ENCODE measurements at places on chromosomes 3 and 15.
A peak's percentile ranks its signal among the peaks of the same experiment; 100 is the strongest.

DNA sequence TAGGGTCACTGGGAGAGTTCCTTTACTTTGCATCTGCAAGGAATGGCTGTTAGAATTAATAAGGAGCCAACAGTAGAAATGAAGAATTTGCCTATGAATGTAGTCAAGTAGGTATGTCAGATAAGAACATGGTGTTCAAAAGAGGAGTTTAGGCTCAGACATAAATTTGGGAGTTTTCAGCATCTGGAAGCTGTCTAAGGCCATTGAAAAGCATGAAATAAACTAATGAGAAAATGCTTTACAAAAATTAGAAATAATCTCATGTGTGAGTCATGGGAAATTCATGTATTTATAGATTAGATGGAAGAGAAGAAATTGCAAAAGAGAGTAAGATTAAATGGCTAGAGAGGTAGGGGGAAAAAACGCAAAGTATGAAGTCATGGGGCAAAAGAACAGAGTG lies 201.9 kb downstream of the DIPK2A start:
- DNase-seq, result no peak

GRCh38 chr15:86044981-86045380 lies 34.7 kb upstream of the AGBL1 start:
- no peak for DNase-seq

GRCh38 chr3:16842272-16843270 lies 42.2 kb upstream of the PLCL2 start:
- no peak for DNase-seq

- peak; percentile 28 for DNase-seq
Observed at GRCh38 chr3:24185738-24186384, 240.8 kb downstream of the NR1D2 start.

DNA sequence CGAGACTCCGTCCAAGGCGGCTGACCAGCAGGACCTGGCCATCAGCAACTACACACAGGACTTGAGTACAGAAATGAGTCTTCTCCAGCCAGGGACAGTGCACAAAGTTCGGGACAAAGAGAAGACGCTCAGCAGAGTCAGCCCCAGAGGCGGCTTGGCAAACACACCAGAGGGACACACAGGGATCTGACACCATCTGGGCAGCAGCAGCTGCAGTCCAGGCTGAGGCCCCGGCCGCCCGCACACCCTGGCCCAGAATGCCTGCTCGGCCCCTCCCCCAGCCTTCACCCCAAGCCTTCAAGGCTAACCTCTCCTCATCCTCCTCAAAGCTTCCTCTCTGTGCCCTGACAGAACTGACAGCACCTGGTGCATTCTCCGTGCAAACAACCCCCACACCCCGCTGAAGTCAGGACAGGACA lies 61.1 kb downstream of the XXYLT1 start:
- DNase-seq, result no peak

- no peak for DNase-seq
Observed at GRCh38 chr15:41556677-41557076, 2.3 kb upstream of the TYRO3 start.

DNA sequence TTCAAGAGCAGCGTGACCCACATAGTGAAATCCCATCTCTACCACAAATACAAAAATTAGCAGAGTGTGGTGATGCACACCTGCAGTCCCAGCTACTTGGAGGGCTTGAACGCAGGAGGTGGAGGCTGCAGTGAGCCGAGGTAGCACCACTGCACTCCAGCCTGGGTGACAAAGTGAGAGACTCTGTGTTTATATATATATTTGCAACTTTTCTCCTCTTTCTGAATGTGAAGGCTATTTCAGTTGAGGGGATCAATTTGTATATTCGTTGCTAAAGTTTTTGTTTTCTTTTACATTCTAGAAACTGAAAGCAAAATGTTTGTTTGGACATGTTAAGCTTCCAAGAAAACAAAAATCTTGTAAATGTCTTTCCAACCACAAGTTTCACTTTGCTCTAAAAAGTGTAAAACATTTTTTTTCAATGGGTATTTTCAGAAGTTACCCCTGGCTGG lies 29.8 kb upstream of the FAM98B start:
- DNase-seq, result no peak

DNA sequence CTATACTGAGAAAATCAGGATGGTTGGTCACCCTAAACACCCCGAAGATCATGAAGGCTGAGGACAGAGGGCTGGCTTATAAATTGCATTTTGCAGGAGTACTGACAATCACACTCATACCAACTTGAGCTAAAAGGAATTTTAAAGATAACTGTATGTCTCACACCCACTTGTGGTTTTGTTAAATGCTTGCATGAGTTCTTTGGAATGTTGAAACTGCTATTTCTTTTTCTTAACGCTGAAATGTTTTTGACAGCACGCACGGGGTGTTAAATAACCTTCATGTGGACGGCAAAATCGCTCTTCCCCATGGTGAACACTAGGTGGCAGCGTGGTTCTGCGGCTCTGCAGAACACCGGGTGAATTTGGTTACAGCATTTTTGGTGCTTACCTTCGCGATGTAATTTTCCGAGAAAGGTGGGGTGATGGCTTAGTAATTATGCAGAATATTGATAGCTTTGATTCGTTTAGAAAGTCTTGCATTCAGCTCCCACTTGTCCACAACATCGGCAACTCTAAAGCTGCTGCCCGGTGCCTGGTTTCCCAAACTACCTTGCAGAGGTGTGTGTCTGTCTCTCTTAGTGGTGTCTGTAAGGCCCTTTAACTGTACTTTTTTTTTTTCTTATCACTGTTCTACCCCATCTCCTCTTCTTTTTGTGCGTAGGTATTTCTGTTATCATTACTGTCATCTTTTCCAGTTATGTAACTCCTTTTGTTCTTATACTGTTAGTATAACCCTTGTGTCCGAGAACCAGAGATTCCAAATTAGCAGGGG lies 51.7 kb downstream of the ARNT2 start:
- peak; percentile 47 for DNase-seq

GRCh38 chr15:44910981-44911625 lies 45.4 kb upstream of the TERB2 start:
- no peak for DNase-seq

- DNase-seq, result no peak
Observed at GRCh38 chr3:149339931-149340309, 6.5 kb upstream of the TM4SF18 start.

DNA sequence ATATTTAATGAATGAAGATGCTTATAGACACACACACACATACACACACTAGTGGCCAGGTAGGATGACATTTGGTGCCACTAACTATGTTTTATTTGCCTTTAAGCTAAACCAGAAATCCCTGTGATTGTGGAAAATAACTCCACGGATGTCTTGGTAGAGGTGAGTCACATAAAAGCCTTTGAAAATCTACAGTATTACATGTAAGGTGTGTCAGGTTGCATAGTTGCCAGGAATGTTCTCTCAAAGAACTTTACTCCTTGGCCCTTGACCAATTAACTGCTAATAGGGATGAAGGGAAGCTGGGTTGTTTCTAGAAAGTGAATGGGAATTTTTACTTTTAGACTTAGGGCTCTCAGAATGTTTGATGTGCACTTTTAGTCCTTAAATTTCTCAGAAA lies 9.9 kb downstream of the ZBED2 start:
- DNase-seq, result no peak

GRCh38 chr15:80698676-80699075 lies 3.6 kb downstream of the ABHD17C start:
- no peak for DNase-seq

- DNase-seq, result no peak
Observed at GRCh38 chr3:138347960-138348753, at the start of gene MRAS. Gene MRAS, plus strand, starts transcription at chr3:138348579. Its CDS starts 24,305 bp downstream, at chr3:138372884.

GRCh38 chr3:195868866-195869412 lies 39.4 kb downstream of the TNK2 start:
- DNase-seq, result no peak

GRCh38 chr3:118973050-118973449 lies 61.6 kb downstream of the IGSF11 start:
- no peak for DNase-seq

- no peak for DNase-seq
Observed at GRCh38 chr3:133970916-133971315, 58.8 kb downstream of the SLCO2A1 start.

DNA sequence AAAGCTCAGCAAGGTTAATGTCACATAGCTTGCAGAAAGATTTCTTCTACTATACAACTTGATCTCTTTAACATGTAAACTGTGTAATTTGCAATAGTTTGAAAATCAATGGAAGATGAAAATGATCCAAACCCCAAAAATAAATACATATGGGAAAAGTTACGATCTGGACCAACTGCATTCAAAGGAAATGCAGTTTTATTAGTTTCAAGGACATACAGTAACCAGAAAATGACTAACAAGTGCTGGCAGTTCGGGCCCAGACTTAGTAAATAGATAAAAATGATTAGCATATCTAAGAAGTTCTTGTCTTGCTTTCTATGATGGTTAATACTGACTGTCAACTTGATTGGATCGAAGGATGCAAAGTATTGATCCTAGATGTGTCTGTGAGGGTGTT lies 37.3 kb upstream of the LEKR1 start:
- no peak for DNase-seq

DNA sequence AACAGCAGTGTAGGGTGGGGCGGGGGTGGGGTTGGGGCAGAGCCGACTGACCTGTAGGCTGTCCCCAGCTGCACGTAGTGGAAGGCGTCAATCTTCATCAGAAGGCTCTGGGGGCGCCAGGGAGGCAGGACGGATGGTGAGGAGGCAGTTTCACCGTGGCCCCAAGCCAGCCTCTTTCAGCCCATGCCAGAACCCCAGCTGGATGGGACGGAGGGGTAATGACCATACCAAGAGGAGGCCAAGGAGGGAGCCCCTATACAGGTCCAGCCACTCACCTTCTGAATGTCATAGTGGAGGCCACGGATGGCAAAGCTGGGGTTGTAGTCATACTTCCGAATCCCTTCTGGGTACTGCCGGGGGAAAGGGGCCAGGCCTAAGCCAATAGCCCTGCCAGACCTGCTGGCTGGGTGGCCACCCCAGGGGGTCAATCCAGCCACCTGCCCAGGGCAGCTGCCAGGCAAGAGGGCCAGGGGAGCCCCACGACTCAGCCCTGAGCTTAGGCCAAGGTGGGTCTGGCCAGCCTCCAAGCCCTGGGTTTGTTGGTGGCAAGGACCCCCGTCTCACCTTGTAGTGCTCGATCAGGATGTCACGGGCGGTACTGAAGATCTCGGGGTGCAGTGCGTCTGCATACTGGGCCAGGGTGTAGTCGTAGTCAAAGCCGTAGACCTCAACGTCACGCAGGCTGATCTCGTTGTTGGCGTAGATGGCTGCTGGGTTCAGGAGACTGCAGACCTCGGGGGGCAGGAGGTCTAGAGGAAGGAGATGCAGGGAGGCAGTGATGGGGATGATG lies 4.9 kb downstream of the NT5DC2 start:
- DNase-seq, result no peak

DNA sequence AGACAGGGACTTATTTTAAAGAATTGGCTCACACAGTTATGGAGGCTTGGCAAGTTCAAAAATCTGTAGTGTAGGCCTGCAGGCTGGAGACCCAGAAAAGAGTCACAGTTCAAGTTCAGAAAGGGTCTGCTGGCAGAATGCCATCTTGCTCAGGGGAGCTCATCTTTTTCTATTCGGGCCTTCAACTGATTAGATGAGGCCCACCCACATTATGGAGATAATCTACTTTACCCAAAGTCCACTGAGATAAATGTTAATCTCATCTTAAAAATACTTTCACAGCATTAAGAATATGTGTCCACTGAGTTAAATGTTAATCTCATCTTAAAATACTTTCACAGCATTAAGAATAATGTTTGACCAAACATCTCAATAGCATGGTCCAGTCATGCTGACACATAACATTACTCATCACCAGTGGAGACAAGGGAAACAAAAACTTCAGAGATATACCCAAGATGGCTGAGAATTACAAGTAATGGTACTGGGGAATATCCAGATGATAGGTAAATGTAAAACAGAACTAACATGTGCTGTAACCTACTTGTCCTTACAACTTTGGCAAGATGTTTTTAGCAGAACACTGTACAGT lies 74.3 kb upstream of the STAC start:
- no peak for DNase-seq

- no peak for DNase-seq
Observed at GRCh38 chr3:24490151-24490550, 4.5 kb downstream of the THRB start.

GRCh38 chr3:123409443-123410148 lies 39.3 kb downstream of the ADCY5 start:
- no peak for DNase-seq

DNA sequence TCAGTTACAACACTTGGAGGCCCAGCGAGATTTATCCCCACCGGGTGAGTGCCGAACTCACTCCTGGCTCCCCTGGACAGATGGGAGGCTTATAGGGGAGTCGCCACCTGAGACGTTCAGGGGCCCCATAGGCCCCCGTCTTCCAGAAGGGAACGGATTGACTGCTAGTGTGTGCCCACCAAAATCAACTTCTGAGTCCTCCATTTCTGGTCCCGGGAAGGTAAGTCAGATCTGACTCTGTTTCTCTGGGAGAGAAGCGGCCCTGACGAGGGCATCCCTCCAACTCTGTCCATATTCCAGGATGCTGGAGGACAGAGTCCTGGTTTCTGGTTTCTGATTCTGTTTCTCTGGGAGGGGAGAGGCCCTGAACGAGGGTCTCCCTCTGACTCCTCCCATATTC lies 44.3 kb downstream of the ZBTB11 start:
- no peak for DNase-seq

DNA sequence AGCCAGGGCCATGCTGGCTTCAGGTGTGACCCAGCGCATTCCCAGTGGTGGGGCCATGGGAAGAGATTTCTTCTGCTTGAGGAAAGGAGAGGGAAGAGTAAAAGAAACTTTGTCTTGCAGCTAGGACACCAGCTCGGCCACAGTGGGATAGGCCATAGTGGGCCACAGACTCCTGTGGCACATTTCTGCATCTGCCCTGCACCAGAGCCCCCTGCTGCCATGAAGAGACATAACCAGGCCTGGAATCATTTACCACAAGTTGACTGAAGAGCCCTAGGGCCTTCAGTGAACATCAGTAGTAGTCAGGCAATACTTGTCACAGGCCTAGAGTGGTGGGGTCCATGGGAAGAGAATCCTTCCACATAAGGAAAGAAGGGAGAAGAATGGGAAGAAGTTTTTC lies 411.4 kb upstream of the ARL6 start:
- DNase-seq, result no peak

GRCh38 chr3:127870156-127870555 lies 44.9 kb upstream of the KBTBD12 start:
- DNase-seq, result no peak

GRCh38 chr3:102156426-102156825 lies 278.4 kb upstream of the ZPLD1 start:
- no peak for DNase-seq

GRCh38 chr3:49021813-49022687 lies at the start of gene NDUFAF3:
Gene NDUFAF3, plus strand, starts transcription at chr3:49022121. Its CDS starts 24 bp downstream, at chr3:49022145.
- DNase-seq, result peak; percentile 82

GRCh38 chr3:52104684-52105640 lies 48.6 kb upstream of the DUSP7 start:
- DNase-seq, result no peak

- DNase-seq, result no peak
Observed at GRCh38 chr3:6860954-6861624, at the start of gene GRM7. Gene GRM7, plus strand, starts transcription at chr3:6861115.

GRCh38 chr3:81549831-81550230 lies 211.6 kb downstream of the GBE1 start:
- no peak for DNase-seq

DNA sequence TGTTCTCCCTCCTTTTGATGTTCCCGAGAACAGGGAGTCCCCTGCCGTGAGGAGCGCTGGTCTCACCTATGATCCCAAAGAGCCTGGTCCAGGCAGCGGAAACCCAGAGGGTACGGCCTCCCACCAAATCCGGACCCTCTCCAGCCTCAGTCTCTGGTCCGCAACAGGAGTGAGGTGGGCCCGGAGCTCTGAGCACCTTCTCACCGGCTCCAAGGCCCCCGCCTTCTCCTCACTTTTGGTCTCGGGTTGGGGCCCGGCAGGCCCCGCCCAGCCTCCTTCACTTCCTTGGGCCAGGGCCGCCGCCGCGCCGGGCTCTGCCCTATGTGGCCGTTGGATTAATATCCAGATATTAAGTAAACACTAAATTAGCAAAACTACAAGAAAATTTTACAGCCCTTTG lies 5.7 kb upstream of the SKOR1 start:
- DNase-seq, result no peak
